ENCODE measurements at places on chromosomes 3 and 15. TPM values are rescaled to one million over a fixed set of nuclear protein-coding genes. Genes with fewer than 3 reads are reported as not detected.

The PLSCR1 gene
- total RNA-seq, result 60.1 TPM

The DHX30 gene
- 31.4 TPM for total RNA-seq

GRCh38 chr3:32958509-32958908, 7.1 kb downstream of the CCR4 start:
- ATAC-seq, result no peak

DNA sequence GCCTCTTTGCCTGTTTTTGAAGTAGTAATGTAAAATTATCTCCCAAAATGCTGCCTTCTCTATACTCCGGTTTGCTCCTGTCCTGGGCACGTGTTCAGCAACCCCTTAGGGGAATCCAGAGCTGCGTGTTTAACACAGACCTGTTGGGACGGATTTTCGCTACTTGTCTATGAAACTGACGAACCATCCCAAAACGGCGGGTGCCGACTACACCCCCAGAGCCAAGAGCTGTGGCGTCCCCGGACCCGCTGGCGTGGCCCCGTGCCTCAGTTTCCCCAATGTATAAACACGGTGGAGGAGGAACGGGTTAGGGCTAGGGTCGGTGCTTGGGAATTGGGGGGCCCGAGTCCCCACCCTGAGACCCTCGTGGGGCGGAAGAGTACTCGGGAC, 473 bp downstream of the FHIT start:
- ATAC-seq, result peak; percentile 66

GRCh38 chr15:23039917-23040281, 530 bp upstream of the TUBGCP5 start:
- ATAC-seq, result peak; percentile 45

GRCh38 chr3:185549122-185549521, 3.3 kb downstream of the LIPH start:
- ATAC-seq, result peak; percentile 59

DNA sequence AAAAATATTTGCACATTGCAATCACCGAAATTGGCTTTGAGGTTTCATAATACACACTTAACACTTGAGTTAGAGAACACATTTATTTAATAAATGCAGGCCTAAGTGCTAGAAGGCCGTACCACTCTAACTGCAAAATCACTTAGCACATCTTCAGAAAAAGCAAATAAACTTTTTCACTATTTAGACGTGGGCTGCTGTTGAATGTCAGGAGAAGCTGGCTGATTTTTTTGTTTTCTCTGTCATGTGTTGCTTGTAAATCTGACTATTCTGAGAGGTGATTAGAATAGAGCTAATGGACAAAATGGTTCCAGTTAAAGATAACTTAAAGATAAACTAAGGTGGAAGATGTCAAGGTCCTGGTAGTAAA, 265.1 kb downstream of the FOXP1 start:
- ATAC-seq, result no peak

GRCh38 chr3:53792866-53793265, 53.4 kb downstream of the CHDH start:
- no peak for ATAC-seq

DNA sequence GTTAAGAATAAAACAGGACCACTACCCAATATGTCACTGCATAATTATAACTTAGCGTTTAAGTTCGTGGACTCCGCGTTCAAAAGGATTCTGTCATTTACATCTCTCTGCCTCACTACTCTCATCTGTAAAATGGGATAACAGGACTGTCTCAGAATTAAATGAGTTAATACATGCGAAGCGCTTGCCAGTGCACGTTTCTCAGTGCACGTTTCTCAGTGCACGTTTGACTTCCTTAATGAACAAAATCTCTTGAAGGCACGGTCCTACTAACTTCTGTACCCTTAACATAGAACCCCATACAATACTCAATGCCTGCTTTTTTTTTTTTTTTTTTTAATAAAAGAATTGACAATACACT, 499 bp downstream of the RABL3 start:
- ATAC-seq, result peak; percentile 7

GRCh38 chr15:100635406-100636071, 33.1 kb downstream of the ASB7 start:
- no peak for ATAC-seq

- ATAC-seq, result no peak
These were observed 6.7 kb downstream of the CNTN3 start for GRCh38 chr3:74607803-74608202.

- ATAC-seq, result peak; percentile 90
These were observed 27.3 kb downstream of the ATOSA start for GRCh38 chr15:52651868-52652267.

GRCh38 chr3:126316501-126316939, 40.7 kb downstream of the KLF15 start:
- peak; percentile 11 for ATAC-seq
